CD4-positive, alpha-beta T cell treated with Interleukin-2 at 100 ng/mL for 4 hours (primary cell): ENCODE measurements at places on chromosomes 1 and 21.

DNA sequence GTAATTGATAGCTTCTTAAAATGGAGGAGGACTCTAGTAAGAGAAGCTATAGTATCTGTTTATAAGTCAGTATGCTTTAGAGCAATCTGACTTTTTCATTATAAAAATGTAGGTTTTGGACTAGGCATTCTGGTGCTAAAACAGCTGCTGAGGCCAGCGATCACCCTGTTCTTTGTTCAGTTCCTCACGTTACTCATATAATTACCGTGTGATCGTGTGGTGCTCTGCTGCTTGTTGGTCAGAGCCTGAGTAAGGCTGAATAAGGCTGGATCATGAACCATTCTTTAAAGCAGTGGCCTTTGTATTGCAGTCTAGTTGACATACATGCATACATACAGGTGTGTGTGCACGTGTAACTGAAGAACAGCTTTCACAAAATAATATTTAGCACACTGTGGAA is 25.2 kb downstream of the CDC42 start:
- DNase-seq: no peak

DNA sequence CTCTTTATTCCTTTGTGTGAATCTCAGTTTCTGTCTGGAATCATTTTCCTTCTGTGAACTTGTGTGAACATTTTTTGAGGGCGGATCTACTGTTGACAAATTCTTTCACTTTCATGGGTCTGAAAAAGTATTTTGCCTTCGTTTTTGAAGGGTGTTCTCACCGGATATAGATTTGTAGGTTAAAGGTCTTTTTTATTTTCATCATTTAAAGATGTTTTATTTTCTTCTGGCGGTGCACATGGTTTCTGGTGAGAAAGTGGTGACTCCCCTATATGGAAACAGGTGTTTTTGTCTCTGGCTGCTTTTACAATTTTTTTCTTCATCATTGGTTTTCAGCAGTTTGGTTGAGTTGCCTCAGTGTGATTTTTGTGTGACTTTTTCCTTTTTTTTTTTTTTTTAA is 94.9 kb downstream of the DYRK1A start:
- peak; percentile 41 for DNase-seq

DNA sequence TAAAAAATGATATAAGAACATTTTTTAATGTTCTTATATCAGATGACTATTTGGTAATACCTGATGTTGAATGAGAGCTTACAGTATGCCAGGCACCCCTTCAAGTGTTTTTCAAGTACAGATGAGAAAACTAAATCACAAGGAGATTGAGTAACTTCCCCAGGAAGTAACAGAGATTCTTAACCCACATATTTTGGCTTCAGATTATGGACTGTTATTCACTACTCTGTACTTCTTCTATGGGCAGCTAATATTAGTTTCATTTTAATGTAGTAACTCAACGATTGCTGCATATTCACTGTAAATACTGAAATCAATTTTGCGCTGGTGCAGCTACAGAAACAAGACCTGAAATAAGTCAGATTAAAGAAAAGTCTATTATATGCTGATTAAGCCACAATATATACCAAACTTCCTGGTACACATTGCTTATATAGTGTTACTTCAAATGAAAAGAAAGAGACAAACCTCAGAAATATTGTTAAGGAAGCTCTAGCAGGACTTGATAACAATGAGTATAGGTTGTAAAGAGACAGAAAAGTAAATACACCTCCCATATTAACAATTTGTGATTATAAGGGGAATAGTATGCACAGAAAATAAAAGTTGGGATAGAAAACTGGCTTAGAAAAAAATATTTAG is 19.7 kb downstream of the DPYD start:
- DNase-seq: no peak

- DNase-seq: peak; percentile 84
Observed at GRCh38 chr1:31815752-31816500, at the start of gene SPOCD1. SPOCD1 (minus strand) TSS chr1:31816022; CDS start chr1:31815333, 689 bp downstream.

DNA sequence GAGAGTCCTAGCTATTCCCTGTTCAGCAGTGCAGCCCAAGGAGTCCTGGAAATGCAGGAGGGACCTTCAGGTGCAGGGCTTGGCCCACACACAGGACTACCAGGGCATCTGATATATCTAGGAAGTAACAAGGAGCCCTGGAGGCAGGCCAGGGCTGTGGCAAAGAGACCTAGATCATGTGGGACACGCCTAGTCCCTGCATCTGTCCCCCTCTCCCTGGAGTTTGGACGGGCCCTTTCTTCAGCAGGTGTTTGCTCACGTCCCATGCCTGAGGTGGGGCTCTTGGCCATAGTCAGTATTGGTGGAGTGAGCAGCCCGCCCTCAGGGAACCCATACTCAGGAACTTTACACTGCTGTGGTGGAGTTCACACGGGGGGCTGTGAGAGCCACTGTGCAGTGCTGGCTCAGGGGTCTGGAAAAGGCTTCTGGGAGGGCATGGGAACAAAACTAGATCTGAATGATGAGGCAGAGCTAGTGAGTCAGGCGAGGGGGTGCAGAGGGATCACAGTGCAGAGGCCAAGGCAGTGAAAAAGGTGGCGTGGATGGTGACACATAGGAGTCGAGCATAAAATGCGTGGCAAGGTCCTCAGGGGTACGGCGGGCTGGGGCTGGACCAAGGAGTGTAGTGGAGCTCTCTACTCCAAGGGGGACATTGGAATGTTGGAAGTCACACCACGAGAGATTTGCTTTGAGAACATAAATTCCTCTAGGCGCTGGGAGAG is 25.6 kb downstream of the TMEM53 start:
- DNase-seq: no peak

DNA sequence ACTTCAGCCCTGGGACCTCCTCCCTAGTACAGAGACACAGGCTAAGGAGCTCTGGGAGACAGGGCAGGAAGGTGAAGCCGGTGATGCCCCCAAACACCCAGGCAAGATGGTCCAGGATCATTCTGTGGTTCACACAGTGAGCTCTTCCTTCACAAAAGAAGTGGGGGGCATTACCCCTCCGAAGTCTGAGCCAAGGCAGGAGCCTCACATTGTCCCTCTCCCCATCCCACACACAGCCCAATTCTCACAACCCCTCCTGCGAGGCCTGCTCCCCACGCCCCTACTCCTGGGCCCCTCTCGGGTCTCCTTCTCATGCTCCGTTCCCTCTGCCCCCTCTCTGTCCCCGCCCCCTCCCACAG is 10.7 kb downstream of the MEF2D start:
- no peak for DNase-seq

GRCh38 chr1:183687546-183688304 is 34.6 kb upstream of the APOBEC4 start:
- DNase-seq: no peak

DNA sequence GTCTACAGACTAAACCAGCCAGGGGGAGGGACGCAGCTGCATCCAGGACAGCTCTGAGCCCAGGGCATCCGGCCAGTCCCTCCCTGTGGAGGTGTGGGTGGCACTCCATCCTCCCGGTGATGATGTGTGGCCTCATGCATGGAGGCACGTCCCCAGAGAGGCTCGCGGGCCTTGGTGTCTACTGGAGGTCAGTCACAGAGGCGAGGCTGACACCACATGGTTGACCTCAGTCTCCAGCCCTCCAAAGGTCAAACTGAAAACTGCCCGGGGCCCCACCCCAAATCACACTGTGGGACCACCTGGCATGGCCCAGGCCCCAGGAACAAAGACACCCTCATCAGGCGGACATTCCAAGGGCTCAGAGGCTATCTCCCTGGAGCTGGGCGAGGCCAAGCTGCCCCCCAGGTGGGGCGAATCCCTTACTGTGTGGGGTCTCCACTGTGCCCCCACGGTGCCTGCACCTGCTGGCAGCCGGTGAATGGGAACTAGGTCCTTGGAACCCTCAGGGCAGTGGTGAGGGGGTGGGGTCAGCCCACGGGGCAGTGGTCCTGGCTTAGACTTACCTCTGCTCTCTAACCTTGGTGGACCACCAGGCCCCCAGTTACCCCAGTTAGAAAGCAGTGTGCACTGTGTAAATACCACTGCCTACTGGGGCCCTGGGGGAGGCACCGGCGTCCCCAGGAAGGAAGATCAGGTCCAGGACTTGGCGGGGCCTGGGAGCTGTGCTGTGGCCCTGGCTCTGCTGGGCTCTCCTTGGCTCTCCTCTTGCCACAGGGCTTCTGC is 49.1 kb downstream of the TRPM2 start:
- no peak for DNase-seq

GRCh38 chr1:56411484-56412180 is 167.7 kb downstream of the PLPP3 start:
- DNase-seq: no peak

- no peak for DNase-seq
Observed at GRCh38 chr1:3477241-3477995, 23.0 kb downstream of the ARHGEF16 start.

- peak; percentile 37 for DNase-seq
Observed at GRCh38 chr1:156124557-156125483, 10.3 kb downstream of the LMNA start.

- DNase-seq: no peak
Observed at GRCh38 chr1:63497577-63497976, 25.4 kb downstream of the ITGB3BP start.
